KG1 (cell line): ENCODE measurements at places on chromosomes 16 and 17.

GRCh38 chr17:45900136-45900535 is 5.8 kb downstream of the MAPT start:
- DNase-seq = no peak

- DNase-seq = no peak
Measured at GRCh38 chr16:62177351-62178203, 141.3 kb upstream of the CDH8 start.

GRCh38 chr16:55274391-55274790 is 49.6 kb upstream of the IRX6 start:
- DNase-seq = no peak

GRCh38 chr17:78442648-78443218 is 64.3 kb downstream of the PGS1 start:
- DNase-seq = no peak

DNA sequence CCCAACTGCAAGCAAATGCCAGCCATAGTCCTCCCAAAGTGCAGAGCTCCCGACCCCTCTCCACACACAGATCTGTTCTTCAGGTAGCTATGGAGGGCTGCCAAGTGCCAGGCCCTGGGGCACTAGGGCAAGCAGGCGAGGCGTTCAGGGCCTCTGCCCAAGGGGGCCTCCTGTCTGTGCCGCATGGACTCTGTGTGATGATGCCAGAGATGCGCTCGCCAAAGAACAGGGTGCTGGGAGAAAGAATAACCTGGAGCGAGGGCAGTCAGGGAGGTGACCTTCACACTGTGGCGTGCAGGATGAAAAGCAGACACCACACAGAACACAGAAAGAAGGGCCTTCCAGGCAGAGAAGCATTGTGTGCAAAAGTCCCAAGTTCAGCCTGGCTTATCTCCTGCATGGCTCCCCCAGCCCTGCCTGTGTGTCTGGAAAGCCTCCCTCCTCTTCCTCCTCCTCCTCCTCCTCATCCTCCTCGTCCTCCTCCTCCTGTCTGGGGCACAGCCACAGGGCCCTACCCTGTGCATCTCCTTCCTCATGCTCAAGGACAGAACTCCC is 44.2 kb downstream of the PEMT start:
- no peak for DNase-seq

GRCh38 chr16:66534376-66534799 is 15.5 kb downstream of the TK2 start:
- DNase-seq = no peak

DNA sequence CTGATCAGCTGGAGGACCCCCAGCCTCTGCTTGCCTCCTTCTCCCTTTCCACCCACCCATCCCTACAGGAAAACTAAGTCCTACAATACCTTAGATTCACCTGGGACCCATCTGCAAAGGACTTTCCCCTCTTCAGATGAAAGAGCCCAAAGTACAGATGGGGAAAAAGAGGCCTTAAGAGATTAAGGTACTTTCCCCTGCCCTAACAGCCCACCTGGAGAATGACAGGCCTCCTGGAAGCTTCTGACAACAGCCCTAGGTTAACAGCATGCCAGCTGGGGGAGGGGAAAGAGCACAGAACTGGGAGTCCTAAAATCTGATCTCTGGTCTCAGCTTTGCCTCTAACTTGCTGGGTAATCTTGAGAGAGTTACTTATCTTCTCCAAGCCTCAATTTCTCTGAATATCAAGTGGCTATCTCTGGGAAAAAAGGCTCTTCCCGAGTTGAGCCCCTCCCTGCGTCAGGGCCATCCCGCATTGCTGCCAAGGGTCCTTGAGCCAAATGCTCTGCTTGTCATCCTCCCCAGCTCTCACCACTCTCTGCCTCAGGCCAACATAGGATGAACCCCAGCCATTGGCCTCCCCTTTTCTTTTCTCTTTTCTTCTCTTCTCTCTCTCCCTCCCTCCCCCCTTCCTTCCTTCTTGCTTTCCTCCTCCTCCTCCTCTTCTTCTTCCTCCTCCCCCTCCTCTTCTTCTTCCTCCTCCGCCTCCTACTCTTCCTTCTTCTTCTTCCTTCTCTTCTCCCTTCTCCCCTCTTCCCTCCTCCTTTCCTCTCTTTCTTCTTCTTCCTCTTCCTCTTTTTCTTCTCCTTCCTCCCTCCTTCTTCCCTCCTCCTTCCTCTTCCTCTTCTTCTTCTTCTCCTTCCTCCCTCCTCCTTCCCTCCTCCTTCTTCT is 22.5 kb upstream of the SP6 start:
- no peak for DNase-seq

DNA sequence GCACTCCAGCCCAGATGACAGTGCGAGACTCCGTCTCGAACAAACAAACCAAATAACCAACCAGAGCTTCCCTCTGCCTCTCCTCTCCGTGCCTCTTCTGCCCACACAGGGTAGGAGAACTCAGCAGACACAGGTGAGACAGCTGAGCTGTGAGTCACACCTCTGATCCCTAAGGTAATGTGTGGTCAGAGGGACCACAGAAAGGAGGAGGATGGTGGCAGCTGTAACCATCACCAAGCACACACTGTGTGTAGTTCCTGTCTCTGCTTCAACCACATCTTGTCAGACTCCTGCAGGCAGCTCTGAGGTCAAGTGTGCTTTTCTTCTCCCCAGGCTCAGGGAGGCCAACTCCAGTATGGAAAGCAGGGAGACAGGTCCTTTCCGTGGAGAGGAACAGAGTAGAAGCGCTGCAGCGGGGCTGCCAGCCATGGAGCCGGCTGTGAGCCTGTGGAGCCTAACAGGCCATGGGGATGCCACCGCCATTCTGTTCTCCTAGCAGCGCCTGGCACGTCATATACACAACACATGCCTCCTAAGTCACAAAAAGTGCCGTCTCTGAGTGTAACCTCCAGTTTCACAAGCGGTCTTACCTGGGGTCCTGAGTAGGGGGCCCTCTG is 7.1 kb downstream of the NUDT16L1 start:
- no peak for DNase-seq

DNA sequence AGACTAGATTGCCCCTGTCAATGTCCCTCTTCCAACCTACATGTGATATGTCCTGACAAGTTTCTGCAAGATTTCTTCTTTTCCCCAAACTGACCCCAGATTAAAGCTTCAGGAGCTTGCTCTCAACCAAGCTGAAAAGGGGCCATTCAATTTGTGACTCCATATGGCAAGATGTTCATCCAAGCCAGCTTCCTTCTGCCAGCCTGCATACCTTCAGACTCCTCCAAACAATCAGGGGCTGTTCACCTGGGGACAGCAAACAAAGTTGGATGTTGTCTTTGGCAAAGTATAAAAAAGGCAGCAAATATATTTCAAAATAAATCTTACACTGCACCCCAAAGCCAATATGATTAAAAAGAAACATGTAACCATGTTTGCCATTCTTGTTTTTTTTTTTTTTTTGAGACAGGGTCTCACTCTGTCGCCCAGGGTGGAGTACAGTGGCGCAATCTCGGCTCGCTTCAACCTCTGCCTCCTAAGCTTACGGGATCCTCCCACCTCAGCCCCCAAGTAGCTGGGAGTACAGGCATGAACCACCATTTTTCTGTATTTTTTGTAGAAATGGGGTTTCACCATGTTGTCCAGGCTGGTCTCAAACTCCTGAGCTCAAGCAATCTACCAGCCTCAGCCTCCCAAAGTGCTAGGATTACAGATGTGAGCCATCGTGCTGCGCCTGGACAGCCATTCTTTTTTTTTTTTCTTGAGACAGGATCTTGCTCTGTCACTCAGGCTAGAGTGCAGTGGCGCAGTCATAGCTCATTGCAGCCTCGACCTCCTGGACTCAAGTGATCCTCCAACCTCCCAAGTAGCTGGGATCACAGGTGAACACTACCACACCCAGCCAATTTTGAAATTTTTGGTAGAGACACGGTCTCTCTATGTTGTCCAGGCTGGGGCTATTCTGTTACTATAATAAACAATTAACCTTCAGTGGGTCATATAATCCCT is 50.0 kb upstream of the AKAP1 start:
- no peak for DNase-seq

- DNase-seq = no peak
Measured at GRCh38 chr16:28875134-28876018, 2.9 kb upstream of the ATP2A1 start.

GRCh38 chr17:10013365-10014112 is 108.5 kb upstream of the RCVRN start:
- DNase-seq = no peak

- DNase-seq = no peak
Measured at GRCh38 chr16:3957344-3957980, 76.9 kb upstream of the CREBBP start.

- DNase-seq = no peak
Measured at GRCh38 chr17:70123193-70123592, 46.1 kb upstream of the KCNJ2 start.

DNA sequence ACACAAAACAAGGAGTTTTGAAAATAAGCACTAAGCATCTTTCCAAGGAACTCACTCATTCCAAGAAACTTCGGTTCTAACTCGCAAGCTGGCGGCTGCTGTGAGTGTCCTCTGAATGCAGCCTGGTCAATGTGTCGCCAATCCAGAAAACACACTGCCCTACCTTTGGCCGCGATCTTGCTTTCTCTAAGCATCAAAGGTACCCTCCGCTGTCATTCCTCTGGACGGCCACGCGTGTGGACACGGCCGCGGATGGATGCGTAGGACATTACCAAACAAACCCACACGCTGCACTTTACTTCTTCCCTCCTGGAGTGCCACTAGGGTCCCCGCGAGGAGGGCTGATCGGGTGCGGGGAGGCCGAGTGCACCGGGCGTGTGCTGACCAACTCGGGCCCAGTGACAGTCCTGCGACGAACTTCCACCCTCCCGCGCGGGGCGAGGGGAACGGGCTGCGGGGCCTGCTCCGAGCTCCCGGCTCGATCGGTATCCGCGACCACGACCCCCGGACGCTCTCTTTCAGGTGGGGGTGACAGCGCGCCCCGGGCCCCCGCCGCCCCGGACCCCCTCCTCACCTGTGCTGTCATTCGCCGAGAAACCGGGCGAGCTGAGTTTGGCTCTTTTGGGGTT is 1.1 kb downstream of the CREBBP start:
- DNase-seq = no peak

- peak; percentile 45 for DNase-seq
Measured at GRCh38 chr17:82228842-82229697, at the start of gene SLC16A3. Gene SLC16A3, plus strand, starts transcription at chr17:82229042. Its CDS starts 6,967 bp downstream, at chr17:82236009.

- no peak for DNase-seq
Measured at GRCh38 chr16:16045296-16045695, 95.9 kb downstream of the ABCC1 start.

DNA sequence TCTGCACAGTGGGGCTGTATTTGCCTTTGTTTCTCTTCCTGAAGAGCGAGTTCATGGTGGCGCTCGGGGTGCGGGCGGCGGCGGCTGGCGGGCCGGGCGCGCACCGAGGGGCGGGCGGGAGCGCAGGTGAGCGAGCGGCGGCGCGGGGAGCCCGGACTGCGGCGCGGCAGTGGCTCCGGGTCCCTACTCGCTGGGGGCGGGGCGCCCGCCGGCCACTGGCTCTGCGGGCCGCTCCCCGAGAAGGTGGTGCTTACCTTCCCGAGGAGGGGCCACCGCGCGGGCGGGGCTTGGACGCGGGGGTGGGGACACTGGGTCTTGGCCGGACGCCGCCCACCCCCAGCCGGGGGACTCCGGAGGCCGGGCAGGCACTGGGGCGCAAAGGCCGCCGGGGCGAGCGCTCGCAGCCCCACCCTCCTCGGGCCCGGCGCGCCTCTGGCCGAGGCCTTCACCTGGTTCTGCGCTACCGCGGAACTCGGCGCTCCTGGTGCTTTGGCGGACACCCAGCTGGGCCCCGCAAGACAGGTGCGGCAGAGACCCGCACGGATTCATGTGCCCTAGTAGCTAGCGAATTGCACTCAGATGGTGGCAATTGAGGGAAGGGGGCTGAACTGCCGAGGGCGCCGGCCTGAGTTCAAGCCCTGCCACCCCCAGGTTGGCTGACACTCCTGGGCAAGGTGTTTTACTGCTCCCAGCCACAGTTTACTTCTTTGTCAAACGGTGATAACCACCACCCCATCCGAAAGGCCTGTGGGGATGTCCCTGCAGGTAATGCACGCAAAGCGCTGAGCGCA is at the start of gene PPL:
Gene PPL (minus strand): TSS at position 158 of the 791 bp plus-strand sequence. CDS start 103 bp downstream, at position 55.
- DNase-seq = no peak

GRCh38 chr16:86765389-86766026 is 187.2 kb downstream of the FOXL1 start:
- no peak for DNase-seq

- peak; percentile 97 for DNase-seq
Measured at GRCh38 chr17:41687828-41688640, 651 bp upstream of the EIF1 start.

DNA sequence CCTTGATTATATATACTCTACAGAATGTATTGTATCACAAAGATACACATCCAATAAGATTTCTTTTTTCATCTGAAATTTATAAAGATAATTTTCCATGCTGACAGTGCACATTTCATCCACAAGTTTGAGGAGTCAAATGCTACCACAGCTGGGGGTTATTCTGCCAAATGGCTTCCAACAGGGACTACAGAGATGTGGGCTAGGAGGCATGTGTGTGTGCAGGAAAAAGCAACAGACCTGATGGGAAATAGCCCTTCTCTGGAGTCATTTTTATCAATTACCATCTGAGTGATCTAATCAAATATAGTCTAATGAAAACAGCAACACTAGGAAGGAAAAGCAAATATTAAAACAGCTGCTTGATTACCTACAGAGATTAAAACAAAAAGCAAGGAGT is 290.5 kb downstream of the CEP112 start:
- no peak for DNase-seq

DNA sequence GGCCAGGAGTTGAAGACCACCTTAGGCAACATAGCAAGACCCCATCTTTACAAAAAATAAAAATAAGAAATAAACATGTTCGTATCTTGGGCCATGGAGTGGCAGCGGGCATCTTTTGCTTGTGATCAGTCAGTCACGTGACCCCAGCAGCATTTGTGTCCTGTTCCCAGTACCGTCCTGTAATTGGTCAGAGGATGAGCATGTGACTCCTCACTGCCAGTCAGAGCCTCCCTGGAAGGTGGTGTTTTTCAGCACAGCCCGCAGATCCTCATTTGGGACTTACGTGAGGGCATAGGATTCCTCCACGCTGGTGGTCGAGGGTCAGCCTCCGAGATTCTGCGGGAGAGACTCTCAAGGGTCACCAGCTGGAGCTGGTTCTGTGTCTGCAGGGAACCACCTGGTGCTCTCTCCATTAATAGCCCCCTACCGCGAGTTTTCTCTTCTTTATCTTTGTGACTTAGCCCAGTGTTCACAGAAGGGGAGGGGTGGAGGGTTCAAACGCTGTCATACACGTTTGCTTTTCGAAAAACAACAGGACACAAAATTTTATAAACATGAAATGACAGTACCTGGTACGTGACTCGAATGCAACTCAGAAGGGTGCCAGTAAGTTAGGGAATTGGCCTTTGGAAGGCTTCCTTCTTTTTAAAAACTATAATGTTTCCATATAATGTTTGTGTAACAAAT is 17.2 kb downstream of the MRC2 start:
- DNase-seq = no peak
